Hematopoietic multipotent progenitor cell (in vitro differentiated cells): ENCODE measurements at places on chromosomes 4 and X.
A peak's percentile ranks its signal among the peaks of the same experiment; 100 is the strongest.

- no peak for DNase-seq
These were observed 36.9 kb downstream of the ZNF141 start for GRCh38 chr4:374298-375160.

DNA sequence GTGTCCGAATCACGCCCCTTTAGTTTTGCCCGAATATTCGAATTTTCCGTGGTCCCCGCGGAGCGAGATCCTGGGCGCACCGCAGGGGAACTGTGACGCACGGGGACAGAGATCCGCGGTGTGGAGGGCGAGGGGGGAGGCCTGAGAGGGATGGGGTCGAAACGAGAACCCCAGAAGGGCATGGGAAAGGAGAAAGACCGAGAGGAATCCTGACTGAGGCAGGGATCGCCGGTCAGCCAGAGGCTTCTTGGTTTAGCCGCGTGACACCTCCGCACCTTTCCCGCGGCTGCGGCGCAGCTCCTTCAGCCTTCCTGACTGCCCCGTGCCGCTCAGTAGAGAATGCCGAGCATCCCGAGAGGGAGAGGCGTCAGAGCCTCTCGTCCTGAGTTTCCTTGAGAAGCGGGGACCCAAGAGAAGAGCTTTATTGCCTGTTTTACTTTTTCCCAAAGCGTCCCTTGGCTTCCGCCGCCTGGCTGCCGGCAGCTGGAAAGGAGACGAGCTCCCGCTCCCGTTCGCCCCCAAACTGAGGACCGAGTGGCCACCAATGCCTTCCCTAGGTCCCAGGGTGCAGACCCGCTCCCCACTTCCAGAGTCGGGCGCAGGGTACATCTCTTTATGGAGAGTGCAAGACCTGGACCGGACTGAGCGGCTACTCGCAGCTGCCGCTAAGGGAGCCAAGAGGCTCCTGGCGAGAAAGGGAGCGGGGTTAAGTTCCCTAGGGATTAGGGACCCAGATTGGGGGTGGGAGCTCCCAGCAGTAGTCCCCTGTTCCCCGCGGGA is 911 bp upstream of the GPR50 start:
- DNase-seq: no peak

DNA sequence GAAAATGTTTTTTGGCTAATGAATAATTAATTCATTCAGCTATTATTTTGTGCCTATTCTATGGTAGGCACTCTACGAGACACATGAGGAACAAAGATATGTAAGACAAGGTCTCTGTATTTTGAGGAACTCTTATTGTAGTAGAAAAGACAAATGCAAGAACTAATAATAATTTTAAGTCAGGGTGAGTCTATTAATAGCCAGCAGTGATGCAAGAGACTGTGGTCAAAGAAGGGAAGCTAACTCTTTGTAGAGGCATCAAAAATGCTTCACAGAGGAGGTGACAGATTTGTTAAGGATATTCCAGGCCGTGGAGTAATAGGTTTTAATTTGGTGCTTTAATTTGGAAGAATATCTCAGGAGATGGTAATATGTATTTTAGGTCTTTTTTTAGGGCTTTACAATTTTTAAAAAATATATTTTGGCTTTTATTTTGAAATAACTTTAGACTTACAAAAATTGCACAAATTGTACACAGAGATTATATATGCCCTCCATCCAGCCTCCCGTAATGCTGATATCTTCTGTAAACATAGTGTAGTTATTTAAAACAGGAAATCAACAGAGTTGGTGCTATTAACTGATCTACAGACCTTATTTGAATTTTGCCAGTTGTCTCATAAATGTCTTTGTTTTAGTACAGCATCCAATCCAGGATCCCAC is 48.1 kb downstream of the DCLK2 start:
- DNase-seq: no peak

- DNase-seq: no peak
These were observed 46.2 kb upstream of the NMU start for GRCh38 chr4:55682295-55682694.

DNA sequence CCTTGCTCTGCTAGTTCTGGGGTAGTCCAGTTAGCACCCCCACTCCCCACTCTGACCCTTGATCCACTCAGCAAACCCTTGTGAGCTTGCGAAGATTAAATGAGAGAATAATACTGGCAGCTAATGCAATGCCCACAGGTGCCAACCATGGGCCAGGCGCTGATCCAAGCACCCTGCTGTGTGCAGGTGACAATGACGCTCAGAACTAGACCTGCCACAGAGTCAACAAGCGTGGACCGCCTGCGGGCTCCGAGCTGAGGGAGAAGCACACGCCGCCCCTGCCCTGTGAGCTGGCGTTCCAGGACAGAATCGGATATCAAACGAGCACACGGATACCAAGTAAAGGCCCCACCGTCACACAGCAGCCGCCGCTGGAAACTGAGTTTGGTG is 129.2 kb downstream of the FAM53A start:
- no peak for DNase-seq

DNA sequence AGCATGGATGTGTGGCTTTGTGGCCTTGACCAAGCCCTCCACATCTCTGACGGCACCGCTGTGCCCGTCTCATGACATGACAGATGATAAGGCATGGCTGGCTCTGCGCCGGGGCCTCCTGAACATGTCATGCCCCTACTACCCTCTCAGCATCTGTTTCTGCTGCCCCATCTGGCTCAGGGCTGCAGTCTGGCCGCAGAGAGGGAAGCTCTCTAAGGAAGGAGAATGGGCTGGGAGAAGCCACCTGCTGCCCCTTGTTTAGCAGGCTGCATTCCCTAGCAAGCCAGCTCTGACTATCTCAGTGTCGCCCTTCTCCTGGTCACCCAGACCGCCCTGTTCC is 7.2 kb downstream of the ZNF185 start:
- DNase-seq: no peak

- no peak for DNase-seq
These were observed 257.0 kb downstream of the DCHS2 start for GRCh38 chr4:154234576-154234975.

DNA sequence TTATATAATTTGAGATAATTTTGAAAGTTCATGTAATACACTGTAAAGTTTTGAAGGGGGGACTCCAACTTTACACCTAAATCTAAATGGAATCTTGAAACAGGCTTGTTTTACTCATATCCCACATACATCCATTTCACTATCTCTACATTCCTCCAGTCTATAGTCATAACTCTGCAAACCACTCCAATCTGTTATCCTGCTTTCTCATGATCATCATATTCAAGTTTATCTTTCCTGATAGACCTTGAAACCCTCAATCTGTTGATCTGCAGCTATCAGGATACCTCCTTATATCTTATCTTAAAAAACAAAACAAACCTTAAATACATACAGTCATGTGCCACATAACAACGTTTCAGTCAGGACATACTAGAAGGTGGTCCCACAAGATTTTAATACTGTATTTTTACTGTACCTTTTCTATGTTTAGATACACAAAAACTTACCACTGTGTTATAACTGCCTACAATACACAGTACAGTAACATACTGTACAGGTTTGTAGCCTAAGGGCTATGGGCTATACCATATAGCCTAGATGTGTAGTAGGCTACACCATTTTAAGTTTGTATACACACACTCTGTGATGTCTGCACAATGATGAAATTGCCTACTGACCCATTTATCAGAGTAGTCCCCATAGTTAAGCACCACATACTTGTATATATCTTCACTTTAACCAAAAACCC is 14.0 kb downstream of the CHIC2 start:
- DNase-seq: no peak

GRCh38 chr4:72513227-72513626 is 55.8 kb downstream of the ADAMTS3 start:
- DNase-seq: no peak

- DNase-seq: no peak
These were observed 1.4 kb downstream of the SLC16A2 start for GRCh38 chrX:74422576-74423288.

- DNase-seq: peak; percentile 38
These were observed 44.1 kb downstream of the TIGD4 start for GRCh38 chr4:152735396-152735859.

DNA sequence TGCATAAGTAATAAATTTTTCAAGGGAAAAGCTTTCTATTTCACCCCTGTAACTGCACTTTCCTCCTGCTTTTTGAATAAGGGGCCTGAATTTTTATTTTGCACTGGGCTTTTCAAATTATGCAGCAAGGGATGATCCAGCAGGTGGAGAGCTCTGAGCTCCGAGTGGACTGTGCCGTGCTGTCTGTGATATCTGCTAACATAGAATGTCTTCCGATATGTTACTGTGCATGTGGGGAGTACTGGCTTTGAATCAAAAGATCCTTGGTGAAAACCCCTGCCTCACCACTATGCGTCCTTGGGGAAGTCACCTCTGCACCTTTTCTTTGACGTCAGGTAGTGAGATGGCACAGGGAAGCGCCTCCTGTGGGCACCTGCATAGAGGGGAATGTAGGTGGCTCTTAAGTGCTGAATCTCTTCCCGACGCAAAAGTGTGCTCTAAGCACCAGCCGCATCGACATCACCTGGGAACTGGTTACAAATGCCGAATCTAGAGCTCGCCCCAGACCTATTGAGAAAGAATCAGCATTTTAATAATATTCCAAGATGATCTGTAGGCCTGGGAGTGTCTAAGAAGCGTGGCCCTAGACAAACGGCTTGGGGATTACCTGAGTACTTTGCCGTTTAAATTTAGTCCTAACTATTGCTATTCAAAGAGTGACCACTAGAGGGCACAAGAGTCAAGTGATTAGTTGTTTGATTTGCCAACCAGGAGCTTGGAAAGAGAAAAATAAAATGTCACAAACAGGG is 19.2 kb upstream of the WFS1 start:
- peak; percentile 37 for DNase-seq

- DNase-seq: peak; percentile 73
These were observed 29.6 kb downstream of the ADH7 start for GRCh38 chr4:99405433-99406115.

- no peak for DNase-seq
These were observed 66.3 kb upstream of the FAM9C start for GRCh38 chrX:13110433-13111324.

DNA sequence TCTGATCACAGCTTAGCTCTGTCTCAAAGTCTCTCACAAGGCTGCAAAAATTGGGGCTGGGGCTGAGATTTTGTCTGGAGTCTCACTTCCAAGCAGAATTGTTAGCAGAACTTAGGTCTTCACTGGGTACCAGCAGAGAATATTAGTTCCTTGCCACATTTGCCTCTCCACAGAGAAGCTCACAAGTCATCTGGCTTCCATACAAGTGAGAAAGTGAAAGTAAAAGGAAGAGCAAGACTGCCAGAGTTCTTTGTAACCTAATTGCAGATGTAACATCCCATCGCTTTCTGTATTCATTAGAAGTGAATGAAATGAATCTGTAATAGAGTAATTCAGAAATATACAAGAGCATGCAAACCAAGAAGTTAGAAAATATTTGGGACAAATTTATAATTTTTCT is 624.1 kb upstream of the GNPDA2 start:
- peak; percentile 55 for DNase-seq

DNA sequence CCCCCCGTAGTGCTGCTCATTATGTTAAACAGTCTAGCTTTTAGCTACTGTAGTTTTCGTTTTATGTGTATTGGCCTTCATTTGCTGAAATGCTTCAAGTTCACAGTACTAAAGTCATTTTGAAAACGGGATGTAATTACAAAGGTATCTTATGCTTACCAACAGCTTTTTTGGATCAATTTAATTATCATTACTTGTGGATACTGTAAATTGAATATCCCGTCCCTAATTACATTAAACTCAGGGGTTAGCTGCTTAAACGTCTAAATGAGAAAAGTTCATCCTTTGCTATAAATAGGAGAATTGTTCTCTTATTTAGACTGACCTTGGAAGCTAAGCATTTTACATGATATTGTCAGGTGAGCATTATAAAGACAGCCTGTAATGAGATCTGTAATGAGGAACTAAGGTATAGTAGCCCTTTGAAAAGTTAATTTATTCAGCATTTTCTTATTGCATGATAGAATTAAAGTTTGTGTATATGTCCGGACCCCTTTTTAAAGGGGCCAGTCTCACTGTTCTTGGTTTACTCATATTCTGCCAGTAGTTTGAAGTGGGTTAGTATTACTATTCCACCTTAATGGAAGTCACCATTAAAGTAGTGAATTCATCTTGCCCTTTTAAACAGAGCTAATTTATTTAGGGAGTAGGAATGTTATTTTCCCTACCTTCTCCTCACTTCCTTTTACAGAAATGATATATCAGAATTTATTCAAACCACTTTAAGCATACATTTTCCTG is 252.6 kb downstream of the TENM3 start:
- DNase-seq: no peak

DNA sequence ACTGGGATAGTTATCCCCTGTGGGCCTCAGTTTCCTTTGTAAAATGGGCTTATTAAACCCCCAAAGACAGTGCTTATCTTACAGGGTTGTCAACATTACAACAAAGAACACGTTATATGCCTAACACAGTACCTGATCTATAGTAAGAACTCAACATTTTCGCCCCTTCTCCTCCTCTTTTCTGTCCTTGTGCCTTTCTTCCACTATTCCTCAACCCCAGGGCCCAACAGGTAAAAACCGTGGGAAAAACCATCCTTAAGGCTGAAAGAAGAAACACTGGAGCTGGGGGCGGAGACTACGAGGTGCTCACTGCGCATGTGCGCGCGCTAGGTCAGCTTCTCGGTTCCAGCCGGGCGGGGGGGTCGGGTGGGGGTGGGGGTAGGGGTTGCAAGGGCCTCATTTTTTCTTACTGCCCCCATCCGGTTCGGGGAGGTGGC is 426 bp upstream of the XIAP start:
- DNase-seq: no peak

DNA sequence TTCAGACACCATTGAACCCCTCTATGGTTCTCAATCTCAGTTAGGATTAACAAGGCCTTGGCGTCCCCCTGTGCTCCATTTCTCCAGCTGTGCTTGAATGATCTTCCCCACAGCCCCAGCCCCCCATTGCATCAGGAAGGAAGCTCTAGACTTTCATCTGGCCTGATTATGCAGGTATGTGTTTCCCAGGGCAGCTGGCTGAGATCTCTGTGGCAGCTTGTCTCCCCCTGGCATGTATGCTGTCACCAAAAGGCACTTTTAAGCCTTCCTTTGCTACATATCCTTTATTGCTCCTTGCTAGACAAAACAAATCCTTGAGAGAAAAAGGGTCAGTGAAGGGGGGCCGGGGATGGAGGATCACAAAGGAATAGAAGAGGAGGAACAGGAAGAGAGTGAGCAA is 1056.0 kb upstream of the SLIT2 start:
- no peak for DNase-seq

DNA sequence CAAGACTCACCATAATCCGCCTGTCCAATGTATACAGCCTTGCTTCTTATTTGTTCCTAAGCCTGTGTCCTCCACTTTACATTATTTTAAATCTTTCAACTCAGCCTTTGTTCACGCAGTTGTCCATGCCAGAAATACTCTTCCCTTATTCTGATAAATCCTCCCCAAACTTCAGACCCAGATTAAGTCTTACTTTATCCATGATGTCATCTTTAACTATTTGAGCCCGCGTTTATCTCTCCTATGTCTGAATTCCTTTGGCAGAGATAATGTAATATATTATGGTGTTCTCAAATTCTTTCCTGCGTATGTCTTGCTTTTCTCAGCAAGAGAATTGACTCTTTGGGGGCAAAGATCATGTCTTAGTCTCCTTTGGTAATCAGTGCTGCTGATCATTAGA is 129.6 kb downstream of the LUZP4 start:
- DNase-seq: no peak

DNA sequence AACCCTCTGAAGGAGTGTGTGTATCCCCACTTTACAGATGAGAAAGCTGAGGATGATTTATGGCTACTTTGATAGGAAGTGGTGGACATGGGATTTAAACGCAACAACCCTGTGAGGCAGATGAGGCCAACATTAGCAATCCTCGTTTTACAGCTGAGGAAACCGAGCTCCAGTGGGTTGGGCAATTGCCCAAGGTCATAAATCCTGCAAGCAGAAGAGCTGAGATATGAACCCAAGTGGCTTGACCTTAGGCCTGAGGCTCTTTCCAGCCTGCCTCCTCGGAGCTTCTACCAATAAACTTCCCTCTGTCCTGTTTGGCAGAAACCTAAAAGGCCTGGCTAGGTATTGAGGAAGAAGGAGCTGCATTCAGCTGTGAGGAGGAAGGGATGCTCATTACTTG is 185.5 kb upstream of the RBPJ start:
- DNase-seq: no peak
